ENCODE measurements at places on chromosomes 13 and 19.

DNA sequence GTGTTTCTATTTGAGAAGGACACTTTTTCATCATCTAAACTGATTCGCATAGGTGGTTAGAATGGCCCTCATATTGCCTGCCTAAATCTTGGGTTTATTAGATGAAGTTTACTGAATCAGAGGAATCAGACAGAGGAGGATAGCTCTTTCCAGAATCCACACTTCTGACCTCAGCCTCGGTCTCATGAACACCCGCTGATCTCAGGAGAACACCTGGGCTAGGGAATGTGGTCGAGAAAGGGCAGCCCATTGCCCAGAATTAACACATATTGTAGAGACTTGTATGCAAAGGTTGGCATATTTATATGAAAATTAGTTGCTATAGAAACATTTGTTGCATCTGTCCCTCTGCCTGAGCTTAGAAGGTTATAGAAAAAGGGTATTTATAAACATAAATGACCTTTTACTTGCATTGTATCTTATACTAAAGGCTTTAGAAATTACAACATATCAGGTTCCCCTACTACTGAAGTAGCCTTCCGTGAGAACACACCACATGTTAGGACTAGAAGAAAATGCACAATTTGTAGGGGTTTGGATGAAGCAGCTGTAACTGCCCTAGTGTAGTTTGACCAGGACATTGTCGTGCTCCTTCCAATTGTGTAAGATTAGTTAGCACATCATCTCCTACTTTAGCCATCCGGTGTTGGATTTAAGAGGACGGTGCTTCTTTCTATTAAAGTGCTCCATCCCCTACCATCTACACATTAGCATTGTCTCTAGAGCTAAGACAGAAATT is 103.8 kb downstream of the TNFRSF19 start:
- no peak for DNase-seq

DNA sequence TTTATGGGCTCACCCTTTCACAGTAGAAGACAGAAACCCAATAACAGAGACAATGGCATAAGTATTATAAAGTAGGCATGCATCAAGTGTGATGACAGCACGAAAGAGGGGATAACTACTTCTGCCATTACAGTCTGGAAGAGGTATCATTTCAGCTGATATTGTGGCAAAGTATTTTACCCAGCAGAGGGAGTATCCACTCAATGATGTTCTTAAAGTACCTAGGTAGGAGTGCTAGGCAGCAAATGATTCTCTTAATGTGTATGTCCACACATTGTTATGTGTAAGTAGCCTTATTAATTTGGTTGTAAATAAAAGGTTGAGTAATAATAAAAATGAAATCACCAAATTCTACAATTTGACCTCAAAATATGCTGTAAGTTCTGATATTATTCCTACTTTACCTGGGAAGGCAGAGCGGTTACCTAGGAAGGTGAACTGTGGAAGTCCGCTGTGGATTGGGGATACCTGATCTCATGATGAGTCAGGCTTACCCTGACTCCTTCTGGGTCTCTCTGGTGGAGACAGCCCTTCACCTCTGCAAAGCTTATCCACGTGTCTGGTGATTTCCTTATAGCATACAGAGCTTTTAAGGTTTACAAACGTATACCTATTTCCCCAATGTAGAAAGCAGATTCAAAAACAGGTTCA is 4.1 kb upstream of the UBAC2 start:
- DNase-seq: no peak

- DNase-seq: no peak
These were observed 4.3 kb upstream of the RAP2A start for GRCh38 chr13:97429681-97430081.

DNA sequence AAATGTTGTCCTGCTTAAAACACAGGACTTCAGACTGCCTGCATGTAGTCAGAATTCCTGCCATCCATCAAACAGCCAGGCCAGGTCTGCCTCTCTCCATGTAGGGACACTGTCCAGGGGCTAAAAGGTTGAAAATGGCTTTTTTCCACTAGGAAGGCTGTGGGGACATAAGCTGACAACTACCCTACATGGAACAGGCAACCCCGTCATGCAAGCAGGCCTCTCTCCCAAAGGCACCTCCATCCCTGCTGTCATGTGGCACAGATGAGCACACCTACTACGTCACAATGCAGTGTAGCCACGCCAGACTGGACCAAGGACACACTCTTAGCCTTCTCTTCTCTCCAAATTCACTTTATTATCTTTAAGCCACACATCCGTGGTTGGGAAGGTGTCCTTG is 40.8 kb downstream of the LATS2 start:
- DNase-seq: no peak

DNA sequence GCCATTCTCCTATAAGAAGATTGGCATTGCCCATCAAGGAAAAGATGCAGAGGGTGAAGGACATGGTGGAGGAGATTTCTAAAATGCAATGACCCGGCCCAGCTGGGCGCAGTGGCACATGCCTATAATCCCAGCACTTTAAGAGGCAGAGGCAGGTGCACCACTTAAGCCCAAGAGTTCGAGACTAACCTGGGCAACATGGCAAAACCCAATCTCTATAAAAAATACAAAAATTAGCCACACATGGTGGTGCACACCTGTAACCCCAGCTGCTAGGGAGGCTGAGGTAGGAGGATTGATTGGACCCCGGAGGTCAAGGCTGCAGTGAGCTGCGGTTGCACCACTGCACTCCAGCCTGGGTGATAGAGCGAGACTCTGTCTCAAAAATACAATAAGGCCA is 331.8 kb downstream of the FOXO1 start:
- no peak for DNase-seq

GRCh38 chr13:28705461-28706083 is 13.2 kb downstream of the SLC46A3 start:
- DNase-seq: no peak

DNA sequence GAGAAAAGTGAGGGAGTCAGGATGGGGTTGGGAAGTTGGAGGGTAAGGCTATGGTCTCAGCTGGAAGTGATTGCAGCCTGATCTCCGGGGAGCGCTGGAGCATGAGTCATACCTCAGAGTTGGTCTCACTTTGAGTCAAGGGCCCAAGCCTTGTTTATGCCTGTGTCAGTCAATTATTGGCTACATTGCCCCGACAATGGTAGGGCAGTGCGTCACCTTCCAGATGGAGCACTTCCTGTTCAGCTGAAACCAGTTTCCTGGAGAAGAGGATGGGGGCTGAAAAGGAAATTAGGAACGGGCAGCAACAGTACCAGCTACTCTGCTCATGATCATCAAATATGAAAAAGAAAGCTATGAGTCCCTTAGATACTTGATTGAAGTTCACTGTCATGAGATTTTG is 60.4 kb downstream of the ADGRE1 start:
- peak; percentile 26 for DNase-seq

GRCh38 chr13:72985610-72986009 is 73.2 kb upstream of the KLF5 start:
- no peak for DNase-seq

DNA sequence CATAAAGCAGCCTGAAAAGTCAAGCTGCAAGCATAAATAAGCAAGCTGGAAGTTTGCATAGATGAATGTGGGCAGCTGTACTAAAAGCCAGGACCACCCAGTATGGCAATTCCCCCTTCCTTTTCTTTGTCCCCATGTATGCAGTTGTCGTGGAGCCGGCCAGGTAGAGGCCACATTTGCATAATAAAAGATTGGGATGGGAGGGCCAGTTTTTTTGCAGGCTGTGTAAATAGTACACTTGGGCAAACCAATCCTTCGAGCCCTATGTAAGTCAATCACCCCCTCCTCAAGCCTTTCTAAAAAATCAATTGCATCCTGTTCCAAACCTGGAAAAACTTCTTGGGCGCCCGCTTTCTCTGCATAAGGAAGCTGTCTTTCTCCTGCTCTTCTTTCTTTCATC is 13.1 kb upstream of the ZNF99 start:
- DNase-seq: no peak

- DNase-seq: no peak
These were observed 261.1 kb upstream of the RFC3 start for GRCh38 chr13:33556828-33557227.

GRCh38 chr19:34523408-34523807 is 41.9 kb downstream of the WTIP start:
- no peak for DNase-seq

GRCh38 chr19:27971071-27971470 is 1241.9 kb downstream of the UQCRFS1 start:
- no peak for DNase-seq

GRCh38 chr19:21699197-21699596 is 68.2 kb downstream of the ZNF100 start:
- no peak for DNase-seq

GRCh38 chr19:32687681-32688080 is 3.9 kb upstream of the NUDT19 start:
- DNase-seq: no peak

GRCh38 chr19:408902-409515 is at the start of gene C2CD4C:
Gene C2CD4C, minus strand, starts transcription at chr19:409147. Its CDS starts 786 bp downstream, at chr19:408361.
- DNase-seq: no peak

- no peak for DNase-seq
These were observed 65.6 kb upstream of the USE1 start for GRCh38 chr19:17149393-17150135.

GRCh38 chr19:3227054-3227626 is 2.7 kb downstream of the CELF5 start:
- DNase-seq: no peak

- DNase-seq: no peak
These were observed 860.8 kb upstream of the SLITRK5 start for GRCh38 chr13:86810361-86810760.

- DNase-seq: peak; percentile 43
These were observed 19.8 kb upstream of the CEACAM4 start for GRCh38 chr19:41646589-41647204.
